PC-3 (cell line): ENCODE measurements at places on chromosomes 1 and 21.

DNA sequence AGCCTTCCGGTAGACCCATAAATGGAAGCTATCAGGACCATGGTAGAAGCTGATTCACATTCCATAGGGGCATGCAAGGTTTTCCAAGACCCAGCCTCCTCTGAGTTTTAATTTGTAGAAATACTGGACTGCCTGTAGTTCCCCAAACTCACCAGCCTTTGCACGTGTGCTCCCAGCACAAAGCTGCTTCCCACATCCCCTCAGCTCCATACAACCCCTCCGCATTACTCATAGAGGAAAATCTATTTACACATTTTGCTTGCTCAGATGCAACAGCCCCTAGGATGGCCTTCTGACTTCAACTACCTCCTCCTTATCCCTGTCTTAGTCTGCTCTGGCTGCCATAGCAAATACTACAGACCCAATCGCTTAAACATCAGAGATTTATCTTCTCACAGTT lies 336.2 kb downstream of the SETD4 start:
- no peaks in the 10 kb centered on the region for H3K4me1 ChIP-seq
- no peak overlapping the region for H3K4me3 ChIP-seq
- no peak for DNase-seq

- H3K27ac ChIP-seq: peak overlapping the region; percentile 97
- peak overlapping the region; percentile 94 for H3K4me3 ChIP-seq
- DNase-seq: no peak
- peaks cover 16% of the 10 kb centered on the region for H3K36me3 ChIP-seq
- no peaks in the 10 kb centered on the region for H3K27me3 ChIP-seq
Observed at GRCh38 chr21:41769521-41769920, 2.7 kb upstream of the RIPK4 start.

DNA sequence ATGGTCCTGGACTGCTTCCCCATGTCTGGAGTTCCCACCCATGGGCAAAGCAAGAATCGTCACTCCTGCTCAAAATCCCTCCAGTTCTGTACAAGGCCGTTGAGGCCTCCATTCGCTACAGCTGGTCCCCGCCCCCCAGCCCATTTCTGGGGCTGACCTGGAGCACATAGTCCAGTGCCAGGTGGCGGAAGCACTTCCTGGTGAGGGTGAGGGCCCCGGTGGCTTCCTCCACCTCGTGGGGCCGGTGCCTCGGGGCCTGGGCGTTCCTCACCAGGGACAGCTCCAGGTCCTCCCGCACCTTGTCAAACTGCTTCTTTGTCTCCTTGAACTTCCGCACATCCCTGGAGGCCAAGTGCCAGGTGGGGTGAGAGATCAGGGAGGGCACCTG lies 7.4 kb downstream of the ACAP3 start:
- H3K27me3 ChIP-seq: no peaks in the 10 kb centered on the region
- no peaks in the 10 kb centered on the region for H3K36me3 ChIP-seq
- peaks cover 6% of the 10 kb centered on the region for H3K4me1 ChIP-seq
- H3K4me3 ChIP-seq: no peak overlapping the region
- no peak overlapping the region for H3K27ac ChIP-seq

DNA sequence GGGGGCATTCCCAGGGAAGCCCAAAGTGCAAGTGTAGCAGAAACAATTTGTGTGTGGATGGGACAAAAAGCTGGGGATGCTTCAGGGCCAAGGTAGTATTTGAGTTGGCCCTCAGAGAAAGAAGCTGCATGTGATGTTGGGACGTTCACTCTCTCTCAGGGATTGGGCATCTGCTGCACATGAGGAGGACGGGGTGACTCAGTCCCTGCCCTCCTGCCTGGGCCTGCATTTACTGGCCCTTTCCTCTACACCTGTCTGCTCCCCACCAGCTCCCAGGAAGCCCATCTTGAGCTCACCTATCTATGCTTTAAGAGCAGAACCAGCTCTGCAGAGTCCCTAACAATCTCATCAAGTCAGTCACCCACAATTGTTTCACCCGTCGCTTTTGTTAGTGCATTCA lies 23.5 kb upstream of the MPZL1 start:
- no peaks in the 10 kb centered on the region for H3K36me3 ChIP-seq
- no peaks in the 10 kb centered on the region for H3K4me1 ChIP-seq
- no peak overlapping the region for H3K27ac ChIP-seq

- peaks cover 72% of the 10 kb centered on the region for H3K27me3 ChIP-seq
- no peak overlapping the region for H3K27ac ChIP-seq
- no peak for DNase-seq
- no peaks in the 10 kb centered on the region for H3K4me1 ChIP-seq
Observed at GRCh38 chr21:31804008-31804394, 68.8 kb upstream of the HUNK start.

DNA sequence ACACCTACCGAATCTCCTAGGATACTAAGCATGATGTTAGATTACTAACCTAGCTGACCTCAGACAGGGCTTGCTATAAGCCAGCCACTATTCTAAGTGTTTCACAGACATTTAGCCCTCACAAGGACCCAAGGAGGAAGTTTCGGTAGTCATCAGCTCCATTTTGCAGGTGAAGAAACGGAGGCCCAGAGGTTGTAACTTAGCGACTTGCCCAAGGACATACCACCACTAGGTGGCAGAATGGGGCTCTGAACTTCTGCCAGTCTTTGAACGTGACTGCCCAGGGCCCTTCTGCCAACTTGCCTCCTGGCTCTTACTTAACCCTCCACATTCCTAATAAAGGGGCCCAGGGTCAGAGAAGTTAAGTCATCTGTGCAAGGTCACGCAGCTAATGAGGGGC lies 283.5 kb downstream of the C1orf94 start:
- no peak overlapping the region for H3K4me3 ChIP-seq
- no peak overlapping the region for H3K27ac ChIP-seq
- H3K27me3 ChIP-seq: 0 out of 2 replicates have a peak, but pooled peaks cover 9% of the 10 kb centered on the region
- no peaks in the 10 kb centered on the region for H3K4me1 ChIP-seq

DNA sequence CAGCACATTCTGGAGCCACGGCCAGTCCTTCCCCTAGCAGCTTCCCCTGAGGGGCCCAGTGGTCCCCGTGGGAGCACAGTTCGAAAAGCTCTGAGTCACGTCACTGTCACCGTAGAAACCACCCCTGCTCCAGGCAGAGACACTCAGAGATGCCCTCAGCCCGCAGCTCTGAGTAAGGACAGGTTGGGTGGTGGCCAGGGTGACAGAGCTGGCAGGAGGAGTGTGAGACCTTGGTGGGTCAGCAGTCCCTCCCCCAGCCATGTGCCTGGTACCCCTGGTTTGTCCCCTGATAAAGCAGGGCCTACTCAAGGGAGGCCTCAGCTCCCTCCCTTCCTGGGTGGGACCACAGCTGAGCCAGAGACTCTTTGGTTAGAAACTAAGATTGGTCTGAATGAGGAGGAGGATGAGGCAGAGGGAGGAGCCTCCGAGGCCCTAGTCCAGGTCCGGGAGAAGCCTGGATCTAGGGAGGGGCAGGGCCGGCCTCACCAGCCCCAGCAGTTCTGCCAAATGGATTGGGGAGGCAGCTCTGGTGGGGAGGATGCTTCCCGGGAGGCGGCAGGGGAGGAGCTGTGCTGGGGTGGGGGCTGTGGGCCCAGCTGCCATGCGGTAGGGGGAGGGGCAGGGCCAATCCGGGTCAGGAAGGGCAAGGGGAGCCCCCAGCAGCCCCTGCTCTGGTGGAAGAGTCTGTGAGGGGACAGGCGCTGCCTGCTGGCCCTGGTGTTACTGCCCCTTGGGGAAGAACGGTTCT lies 55.2 kb downstream of the SLC9A1 start:
- peaks cover 3% of the 10 kb centered on the region; the same call in 1 of the 2 replicates for H3K36me3 ChIP-seq
- peaks cover 28% of the 10 kb centered on the region for H3K4me1 ChIP-seq
- H3K27me3 ChIP-seq: no peaks in the 10 kb centered on the region
- peak overlapping the region; percentile 89 for H3K27ac ChIP-seq
